ENCODE measurements at places on chromosomes 2 and 18.

- DNase-seq: peak; percentile 13
- peaks cover 9% of the 10 kb centered on the region for H3K4me1 ChIP-seq
- no peak overlapping the region for H3K4me3 ChIP-seq
- no peak overlapping the region for H3K27ac ChIP-seq
- peaks cover 2% of the 10 kb centered on the region for H3K36me3 ChIP-seq
These were observed 3.0 kb downstream of the WDR75 start for GRCh38 chr2:189444322-189444721.

DNA sequence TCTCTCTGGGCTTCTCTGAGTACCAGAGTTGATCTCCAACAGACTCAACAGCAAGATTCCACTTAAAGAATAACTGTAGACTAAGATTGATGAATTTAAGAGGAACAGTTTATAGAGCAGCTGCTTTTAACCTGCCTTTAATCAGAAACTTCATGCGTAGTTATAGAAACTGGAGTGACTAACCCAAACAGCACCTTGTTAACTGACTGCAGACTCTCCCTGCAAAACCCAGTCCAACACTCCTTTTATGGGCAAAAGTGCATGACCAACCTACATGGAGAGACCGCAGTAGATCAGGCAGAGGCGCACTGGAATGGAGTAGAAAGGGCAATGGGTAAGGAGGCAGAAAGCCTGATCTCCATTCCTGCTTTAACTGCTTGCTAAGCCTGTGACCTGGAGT lies 110.6 kb downstream of the NRP2 start:
- no peaks in the 10 kb centered on the region for H3K36me3 ChIP-seq
- H3K27ac ChIP-seq: no peak overlapping the region
- DNase-seq: no peak
- no peak overlapping the region for H3K4me3 ChIP-seq
- no peaks in the 10 kb centered on the region for H3K4me1 ChIP-seq

DNA sequence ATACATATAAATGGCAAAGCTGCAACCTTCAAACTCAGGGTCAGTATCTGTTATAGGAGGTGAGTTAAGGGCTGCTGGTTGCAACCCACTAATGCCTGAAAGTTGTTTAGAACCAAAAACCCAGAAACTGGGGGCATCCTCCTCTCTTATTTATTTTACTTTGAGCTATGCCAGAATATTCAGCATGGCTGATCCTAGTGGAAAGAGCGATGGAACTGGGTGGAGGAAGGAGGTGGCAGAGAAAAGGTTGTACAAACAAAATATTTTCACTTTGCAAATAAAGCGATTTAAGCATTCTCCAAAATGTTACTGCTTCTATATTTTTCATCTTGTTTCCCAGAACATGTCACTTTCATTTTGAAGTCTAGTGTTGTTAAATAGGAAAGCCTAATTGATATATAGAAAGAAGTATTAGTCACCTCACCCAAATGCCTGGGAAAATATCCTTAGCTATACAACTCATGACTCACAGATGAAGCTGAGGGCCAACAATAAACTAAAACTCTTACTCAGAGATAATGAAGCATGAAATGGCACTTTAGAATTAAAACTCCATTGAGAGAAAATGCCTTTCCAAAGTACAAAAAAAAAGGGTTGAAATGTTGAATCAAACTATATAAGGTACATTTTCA lies 251.4 kb upstream of the UBE2E3 start:
- no peaks in the 10 kb centered on the region for H3K27me3 ChIP-seq
- no peaks in the 10 kb centered on the region for H3K4me1 ChIP-seq
- H3K4me3 ChIP-seq: no peak overlapping the region

DNA sequence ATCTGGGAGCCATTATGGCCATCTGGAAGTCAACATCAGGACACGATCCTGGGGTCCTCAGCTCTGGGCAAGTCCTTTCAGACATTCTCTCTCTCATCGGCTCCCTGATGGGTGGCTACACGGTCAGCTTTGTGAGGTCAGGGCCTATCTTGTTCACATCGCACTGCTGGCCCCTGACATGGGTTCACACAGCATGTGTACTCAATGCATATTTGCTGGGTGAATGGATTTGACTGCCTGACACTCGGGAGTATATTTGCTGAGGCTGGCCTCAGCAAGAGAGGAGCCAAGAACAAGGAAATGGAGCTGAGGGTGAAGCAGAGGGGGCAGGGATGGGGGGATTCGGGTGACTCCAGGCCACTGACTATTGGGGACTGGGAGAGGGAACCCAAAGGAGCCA lies 50.5 kb downstream of the SLC4A5 start:
- H3K27me3 ChIP-seq: no peaks in the 10 kb centered on the region
- H3K4me1 ChIP-seq: peaks cover 16% of the 10 kb centered on the region
- H3K36me3 ChIP-seq: no peaks in the 10 kb centered on the region
- no peak for DNase-seq

GRCh38 chr18:21439431-21439846 lies 161.1 kb downstream of the ESCO1 start:
- DNase-seq: no peak
- no peak overlapping the region for H3K27ac ChIP-seq
- H3K4me3 ChIP-seq: no peak overlapping the region
- H3K27me3 ChIP-seq: peaks cover 39% of the 10 kb centered on the region

DNA sequence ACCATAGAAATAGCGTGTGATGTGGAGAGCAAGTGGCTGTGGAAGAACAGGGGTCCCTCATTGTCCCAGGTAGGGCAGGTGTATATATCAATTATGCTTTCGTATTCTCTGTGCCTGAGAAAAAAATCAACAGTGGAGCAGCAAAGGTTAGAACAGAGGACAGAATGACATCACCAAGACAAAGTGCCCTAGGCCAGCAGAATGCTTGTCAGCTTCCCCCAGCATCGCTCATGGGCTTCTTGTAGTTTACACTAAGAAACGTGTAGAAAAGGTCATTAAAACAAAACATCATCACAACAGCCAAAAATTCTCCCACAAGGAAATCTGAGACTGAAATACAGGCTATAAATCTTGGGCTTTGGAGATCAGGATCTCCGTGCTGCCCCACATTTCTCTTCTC lies 288.0 kb downstream of the TDRD15 start:
- no peaks in the 10 kb centered on the region for H3K36me3 ChIP-seq
- DNase-seq: no peak
- H3K27ac ChIP-seq: no peak overlapping the region
- H3K4me1 ChIP-seq: no peaks in the 10 kb centered on the region

DNA sequence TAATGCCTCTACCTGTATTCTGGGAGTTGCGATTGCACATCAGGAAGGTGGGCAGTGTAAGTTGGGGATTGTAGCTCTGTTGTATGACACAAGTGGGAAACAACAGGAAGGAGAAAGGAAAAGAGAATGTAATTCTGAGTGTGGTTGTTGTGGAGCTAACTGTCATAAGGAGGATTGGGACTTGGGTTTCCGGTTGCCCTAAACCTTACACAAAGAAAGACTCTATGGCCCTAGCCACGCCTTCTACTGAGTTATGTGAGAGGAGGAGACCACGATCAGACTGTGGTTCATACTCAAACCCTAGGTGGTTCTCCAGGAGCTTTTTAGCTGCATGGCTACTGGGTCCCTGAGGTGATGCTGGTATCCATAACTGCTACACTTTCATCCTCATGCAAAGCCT lies 86.5 kb downstream of the TANC1 start:
- no peaks in the 10 kb centered on the region for H3K27me3 ChIP-seq
- DNase-seq: no peak
- H3K27ac ChIP-seq: no peak overlapping the region
- no peaks in the 10 kb centered on the region for H3K4me1 ChIP-seq

GRCh38 chr2:234448506-234449184 lies 48.2 kb downstream of the ARL4C start:
- DNase-seq: no peak
- peak overlapping the region; percentile 33 for H3K4me3 ChIP-seq
- no peaks in the 10 kb centered on the region for H3K27me3 ChIP-seq
- peaks cover 91% of the 10 kb centered on the region for H3K4me1 ChIP-seq
- H3K36me3 ChIP-seq: peaks cover under 1% of the 10 kb centered on the region

- H3K27ac ChIP-seq: no peak overlapping the region
- peaks cover 12% of the 10 kb centered on the region for H3K4me1 ChIP-seq
These were observed 66.5 kb downstream of the ACTR2 start for GRCh38 chr2:65294136-65294535.

GRCh38 chr2:174334781-174335251 lies at the start of gene SP9:
Gene SP9 (plus strand): TSS chr2:174334954. CDS start chr2:174335093, 139 bp downstream.
- H3K27me3 ChIP-seq: peaks cover 77% of the 10 kb centered on the region
- H3K4me3 ChIP-seq: peak within 1 kb of the TSS; percentile 87

- H3K27me3 ChIP-seq: no peaks in the 10 kb centered on the region
- no peaks in the 10 kb centered on the region for H3K36me3 ChIP-seq
- DNase-seq: no peak
- H3K4me1 ChIP-seq: no peaks in the 10 kb centered on the region
These were observed 20.9 kb upstream of the ACAA2 start for GRCh38 chr18:49834258-49834657.

DNA sequence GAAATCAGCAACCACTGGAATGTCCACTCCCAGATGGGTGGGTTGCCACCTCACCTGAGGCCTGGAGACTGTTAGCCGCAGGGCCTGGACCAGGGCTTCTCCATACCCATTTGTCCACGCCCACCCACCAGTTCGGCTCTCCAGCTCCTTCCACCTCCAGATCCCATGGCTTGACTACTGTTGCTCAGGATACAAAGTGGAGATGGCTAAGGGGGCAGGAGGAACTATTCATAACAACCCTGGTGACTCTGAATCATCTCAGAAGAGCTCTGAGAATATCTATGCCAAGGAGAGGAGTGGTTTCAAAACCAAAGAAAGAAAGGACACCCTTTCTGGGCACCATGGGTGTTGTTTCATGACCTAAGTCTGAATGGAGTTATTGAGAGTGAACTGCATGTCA lies 145.8 kb downstream of the LAMA3 start:
- no peak for DNase-seq
- H3K27ac ChIP-seq: no peak overlapping the region
- H3K27me3 ChIP-seq: no peaks in the 10 kb centered on the region
- H3K4me1 ChIP-seq: peaks cover 12% of the 10 kb centered on the region

DNA sequence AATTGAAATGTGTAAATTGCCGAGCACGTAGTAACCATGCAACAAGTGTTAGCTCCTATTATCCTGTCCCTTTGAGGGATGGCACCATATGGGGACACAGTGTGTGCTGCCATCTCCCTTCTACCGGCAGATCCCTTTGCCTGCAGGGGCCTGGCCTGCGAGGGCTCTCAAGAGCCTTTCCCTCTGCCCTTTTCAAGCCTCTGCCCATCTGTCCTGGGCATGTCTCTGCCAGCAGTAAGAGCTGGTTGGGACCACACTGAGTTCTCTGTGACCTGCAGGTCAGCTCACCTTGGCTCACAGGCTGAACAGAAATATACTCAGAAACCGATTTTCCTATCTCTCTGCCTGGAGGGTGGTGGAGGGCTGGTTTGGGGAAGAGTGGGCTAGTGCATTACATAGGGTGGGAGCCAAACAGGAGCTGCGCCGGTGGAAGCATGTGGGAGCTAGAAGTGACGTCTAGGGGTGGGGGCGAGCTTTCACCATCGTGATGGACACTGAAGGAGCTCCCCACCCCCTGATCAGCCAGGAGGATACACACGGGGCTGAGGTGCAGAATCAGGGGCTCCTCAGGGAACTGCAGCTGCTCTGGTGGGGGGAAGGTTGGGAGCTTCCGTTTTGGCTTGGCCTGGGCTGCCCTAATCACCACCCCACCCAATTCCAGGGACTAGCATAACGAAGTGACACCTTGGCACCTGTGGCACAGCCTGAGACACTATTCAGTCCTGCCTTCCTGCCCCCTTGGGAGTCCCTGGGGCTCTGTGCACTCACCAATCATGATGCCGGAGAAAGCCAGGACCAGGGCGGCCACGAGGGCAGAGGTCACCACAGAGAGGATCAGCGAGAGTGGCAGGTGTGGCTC lies 109.7 kb downstream of the CLIP4 start:
- peaks cover 8% of the 10 kb centered on the region for H3K27me3 ChIP-seq
- no peak for DNase-seq
- H3K4me3 ChIP-seq: no peak overlapping the region
- H3K36me3 ChIP-seq: no peaks in the 10 kb centered on the region
- H3K4me1 ChIP-seq: no peaks in the 10 kb centered on the region
- H3K27ac ChIP-seq: no peak overlapping the region

GRCh38 chr2:30362468-30363081 lies 84.5 kb upstream of the LCLAT1 start:
- DNase-seq: no peak
- H3K36me3 ChIP-seq: no peaks in the 10 kb centered on the region
- peak overlapping the region; percentile 7 for H3K27ac ChIP-seq
- no peak overlapping the region for H3K4me3 ChIP-seq
- peaks cover 50% of the 10 kb centered on the region for H3K4me1 ChIP-seq

- DNase-seq: peak; percentile 60
- H3K4me1 ChIP-seq: peaks cover 67% of the 10 kb centered on the region
- no peaks in the 10 kb centered on the region for H3K27me3 ChIP-seq
These were observed 65.1 kb downstream of the CUL3 start for GRCh38 chr2:224520064-224520463.

DNA sequence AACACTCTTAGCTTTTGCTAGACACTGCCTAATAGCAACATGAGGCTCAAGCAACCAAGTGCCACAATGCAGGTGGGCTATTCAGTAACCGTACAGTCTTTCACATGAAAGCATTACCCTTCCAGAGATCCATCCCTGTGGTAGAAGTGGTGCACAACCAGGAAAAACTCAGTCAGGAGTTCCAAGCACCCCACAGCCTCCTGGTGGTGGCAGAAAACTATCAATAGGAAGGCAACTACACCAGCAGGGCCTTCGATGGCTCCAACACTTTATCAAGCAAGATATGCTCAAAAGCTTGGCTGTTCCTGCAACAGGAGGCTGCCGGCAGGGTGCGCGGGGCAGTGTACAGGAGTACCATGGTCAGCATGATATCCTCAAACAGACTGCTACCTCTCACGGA lies 176.1 kb upstream of the DLGAP1 start:
- no peak overlapping the region for H3K4me3 ChIP-seq
- no peaks in the 10 kb centered on the region for H3K4me1 ChIP-seq
- H3K27me3 ChIP-seq: no peaks in the 10 kb centered on the region

DNA sequence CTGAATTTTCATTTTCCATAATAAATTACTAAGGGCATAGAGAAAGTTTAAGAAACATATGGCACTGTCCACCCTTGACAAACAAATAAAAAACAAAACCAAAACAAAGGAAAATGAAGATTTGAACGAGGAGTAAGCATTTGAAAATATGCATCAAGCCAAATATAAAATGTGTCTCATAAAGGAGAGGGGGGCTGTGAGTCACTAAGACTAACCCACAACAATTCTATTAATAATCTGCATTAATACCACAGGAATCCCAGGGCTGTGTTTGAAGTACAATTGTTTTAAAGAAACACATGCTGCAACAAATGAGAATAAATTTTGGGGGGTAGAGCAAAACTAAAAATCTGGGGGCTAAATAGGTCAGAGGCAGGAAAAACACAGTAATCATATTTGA lies 53.8 kb upstream of the STK17B start:
- H3K27ac ChIP-seq: peak overlapping the region; percentile 89
- H3K4me3 ChIP-seq: no peak overlapping the region
- H3K36me3 ChIP-seq: peaks cover 6% of the 10 kb centered on the region
- DNase-seq: no peak
- no peaks in the 10 kb centered on the region for H3K27me3 ChIP-seq
- H3K4me1 ChIP-seq: peaks cover 79% of the 10 kb centered on the region

- no peak overlapping the region for H3K27ac ChIP-seq
- H3K27me3 ChIP-seq: peaks cover 14% of the 10 kb centered on the region
- no peaks in the 10 kb centered on the region for H3K36me3 ChIP-seq
- no peak overlapping the region for H3K4me3 ChIP-seq
These were observed 47.4 kb upstream of the NXPH2 start for GRCh38 chr2:138827426-138828054.
